Stimulated activated CD4-positive, alpha-beta T cell treated with anti-CD3 and anti-CD28 coated beads, Interleukin-15, amount 100 ng/mL, for 1 hour (primary cell): ENCODE measurements at places on chromosomes 12 and 14.

GRCh38 chr14:89429199-89430181 is 12.5 kb upstream of the FOXN3 start:
- no peak for DNase-seq

GRCh38 chr14:92456215-92457015 is 57.2 kb upstream of the RIN3 start:
- no peak for DNase-seq

DNA sequence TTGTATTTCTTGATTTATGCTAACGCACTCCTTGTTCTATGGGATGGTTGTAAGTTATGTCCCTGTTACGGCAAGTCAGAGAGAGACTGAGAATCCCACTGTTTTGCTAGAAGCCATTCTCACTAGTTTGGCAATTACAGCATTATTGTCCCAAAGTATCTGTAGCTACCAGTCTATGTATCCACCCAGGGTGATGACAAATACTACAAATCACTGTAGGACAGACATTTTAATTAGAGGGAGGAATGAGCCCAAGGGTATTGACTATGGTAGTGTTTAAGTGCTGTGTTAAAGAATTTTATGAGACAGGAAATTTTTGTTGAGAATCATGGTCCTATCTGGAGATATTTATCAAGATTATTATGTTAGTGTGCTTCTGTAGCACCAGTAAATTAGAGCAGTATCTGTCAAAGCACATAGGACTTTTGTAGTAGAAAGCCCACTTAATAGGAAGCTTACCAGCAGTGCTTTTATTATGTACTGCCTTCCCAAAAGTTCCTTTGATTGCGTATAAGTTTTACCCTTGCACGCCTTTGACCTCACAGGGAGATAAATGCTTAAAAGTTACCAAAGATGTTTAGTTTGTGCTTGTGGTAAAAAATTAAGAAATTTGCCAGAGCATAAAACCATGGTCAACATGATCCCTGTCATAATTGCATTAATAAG is 10.7 kb downstream of the PRKCH start:
- no peak for DNase-seq

DNA sequence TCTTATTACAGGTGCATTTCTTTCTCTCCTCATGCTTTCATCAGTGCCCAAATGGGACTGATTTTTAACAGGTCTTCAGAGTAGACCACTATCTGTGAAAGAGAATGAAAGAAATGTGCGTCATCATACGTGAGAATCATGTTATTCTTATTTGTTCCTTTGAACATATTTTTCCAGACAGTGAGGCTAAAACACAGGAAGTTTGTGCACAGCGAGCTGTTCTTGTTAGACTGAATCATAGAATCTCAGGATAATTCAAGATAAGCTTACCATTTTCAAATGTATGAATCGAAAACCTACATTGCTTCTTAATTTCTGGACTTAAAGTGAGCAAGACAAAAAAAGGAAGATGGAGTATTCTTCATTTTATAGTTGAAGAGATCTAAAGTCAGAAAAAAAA is 383.1 kb downstream of the EGLN3 start:
- DNase-seq: no peak

DNA sequence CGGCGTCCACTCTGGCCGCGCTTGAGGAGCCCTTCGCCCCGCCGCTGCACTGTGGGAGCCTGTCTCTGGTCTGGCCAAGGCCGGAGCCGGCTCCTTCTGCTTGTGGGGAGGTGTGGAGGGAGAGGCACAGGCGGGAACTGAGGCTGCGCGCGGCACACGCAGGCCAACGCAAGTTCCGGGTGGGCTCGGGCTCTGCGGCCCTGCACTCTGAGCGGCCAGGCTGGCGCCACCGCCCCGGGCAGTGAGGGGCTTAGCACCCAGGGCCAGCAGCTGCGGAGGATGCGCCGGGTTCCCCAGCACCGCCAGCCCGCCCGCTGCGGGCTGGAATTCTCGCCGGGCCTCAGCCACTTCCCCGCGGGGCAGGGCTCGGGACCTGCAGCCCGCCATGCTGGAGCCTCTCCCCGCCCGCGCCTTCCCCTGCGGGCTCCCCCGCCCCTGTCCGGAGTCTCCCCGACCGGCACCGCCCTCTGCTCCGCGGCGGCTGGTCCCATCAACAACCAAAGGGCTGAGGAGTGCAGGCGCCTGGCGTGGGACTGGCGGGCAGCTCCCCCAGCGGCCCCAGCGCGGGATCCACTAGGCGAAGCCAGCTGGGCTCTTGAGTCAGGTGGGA is 921.2 kb upstream of the FOXG1 start:
- no peak for DNase-seq

- DNase-seq: no peak
These were observed 396.6 kb downstream of the SNAPC1 start for GRCh38 chr14:62158779-62159178.

GRCh38 chr12:55065535-55065934 is 45.8 kb downstream of the NEUROD4 start:
- DNase-seq: no peak

- DNase-seq: no peak
These were observed 418.4 kb downstream of the MDGA2 start for GRCh38 chr14:47257013-47257412.

GRCh38 chr12:101746196-101746595 is 6.9 kb upstream of the SYCP3 start:
- DNase-seq: no peak

DNA sequence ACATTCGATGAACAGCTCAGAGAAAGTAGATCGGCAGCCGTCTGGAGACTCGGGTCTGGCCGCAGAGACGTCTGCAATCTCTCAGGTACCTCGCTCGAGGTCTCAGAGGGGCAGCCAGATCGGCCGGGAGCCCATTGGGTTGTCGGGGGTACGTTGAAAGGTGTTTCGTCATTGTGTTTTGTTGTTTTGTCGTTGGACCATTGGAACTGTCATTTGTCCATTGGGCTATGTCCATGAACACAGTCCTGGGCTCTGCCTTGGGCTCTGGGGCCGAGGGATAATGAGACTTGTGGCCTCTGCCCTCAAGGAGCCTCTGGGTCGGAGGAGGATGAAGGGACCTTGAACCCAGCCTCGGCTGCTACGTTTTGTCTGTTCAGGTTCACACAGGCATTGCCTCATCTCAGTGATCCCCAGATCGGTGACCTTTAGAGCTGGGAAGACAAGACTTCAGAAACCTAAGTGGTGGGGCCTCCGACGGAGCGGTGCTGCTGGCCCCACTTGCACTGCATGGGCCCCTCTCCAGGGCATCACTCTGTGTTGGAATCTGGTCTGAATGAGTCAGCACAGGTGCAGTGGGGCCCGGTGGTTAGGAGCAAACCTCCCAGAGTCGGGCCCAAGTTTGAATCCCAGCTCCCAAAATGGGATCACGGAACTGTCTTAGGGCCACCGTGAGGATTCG is 23.6 kb upstream of the MLXIP start:
- no peak for DNase-seq

GRCh38 chr12:70176290-70176689 is 66.9 kb upstream of the CNOT2 start:
- no peak for DNase-seq

DNA sequence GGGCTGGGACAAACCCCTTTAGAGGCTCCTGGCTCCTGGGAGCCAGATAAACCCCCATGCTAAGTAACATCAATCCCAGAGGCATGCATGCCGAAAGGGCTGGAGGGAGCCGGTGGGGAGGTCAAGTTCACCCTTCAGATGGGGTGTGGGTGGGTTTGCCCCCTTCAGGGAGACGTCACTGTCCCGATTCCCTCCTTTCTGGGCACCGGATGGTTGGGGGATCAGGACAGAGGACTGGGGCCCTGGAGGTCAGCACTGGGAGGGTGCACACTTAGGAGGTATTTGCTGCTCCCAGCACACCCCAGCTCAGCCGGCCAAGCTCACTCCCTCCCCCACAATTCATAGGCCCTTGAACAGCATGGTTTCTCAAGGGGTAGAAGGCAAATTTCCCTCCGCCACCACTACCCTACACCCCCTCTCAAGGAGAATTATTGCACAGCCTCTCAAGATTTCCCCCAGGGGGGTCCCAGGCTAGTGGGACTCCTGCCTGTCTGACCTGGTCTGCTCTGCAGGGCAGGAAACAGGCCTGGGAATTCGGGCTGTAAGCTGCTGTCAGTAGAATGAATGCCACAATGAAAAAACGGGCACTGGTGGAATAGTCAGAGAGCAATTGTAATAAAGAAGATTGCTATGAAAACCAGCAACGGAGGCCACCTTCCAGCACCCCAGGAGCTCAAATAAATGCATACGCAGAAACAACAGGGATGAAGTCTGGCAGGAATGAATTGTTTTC is 63.5 kb downstream of the GALNT16 start:
- DNase-seq: no peak

- DNase-seq: no peak
These were observed 65.0 kb downstream of the RFLNA start for GRCh38 chr12:124359671-124360581.

- no peak for DNase-seq
These were observed 126.5 kb upstream of the NTF3 start for GRCh38 chr12:5305425-5305824.

GRCh38 chr14:42335918-42336317 is 729.2 kb downstream of the LRFN5 start:
- no peak for DNase-seq

- no peak for DNase-seq
These were observed 84.0 kb downstream of the PELI2 start for GRCh38 chr14:56202256-56202655.

- no peak for DNase-seq
These were observed 56.9 kb downstream of the OTX2 start for GRCh38 chr14:56753396-56753795.

GRCh38 chr12:57725851-57726150 is 12.7 kb downstream of the AGAP2 start:
- DNase-seq: no peak

DNA sequence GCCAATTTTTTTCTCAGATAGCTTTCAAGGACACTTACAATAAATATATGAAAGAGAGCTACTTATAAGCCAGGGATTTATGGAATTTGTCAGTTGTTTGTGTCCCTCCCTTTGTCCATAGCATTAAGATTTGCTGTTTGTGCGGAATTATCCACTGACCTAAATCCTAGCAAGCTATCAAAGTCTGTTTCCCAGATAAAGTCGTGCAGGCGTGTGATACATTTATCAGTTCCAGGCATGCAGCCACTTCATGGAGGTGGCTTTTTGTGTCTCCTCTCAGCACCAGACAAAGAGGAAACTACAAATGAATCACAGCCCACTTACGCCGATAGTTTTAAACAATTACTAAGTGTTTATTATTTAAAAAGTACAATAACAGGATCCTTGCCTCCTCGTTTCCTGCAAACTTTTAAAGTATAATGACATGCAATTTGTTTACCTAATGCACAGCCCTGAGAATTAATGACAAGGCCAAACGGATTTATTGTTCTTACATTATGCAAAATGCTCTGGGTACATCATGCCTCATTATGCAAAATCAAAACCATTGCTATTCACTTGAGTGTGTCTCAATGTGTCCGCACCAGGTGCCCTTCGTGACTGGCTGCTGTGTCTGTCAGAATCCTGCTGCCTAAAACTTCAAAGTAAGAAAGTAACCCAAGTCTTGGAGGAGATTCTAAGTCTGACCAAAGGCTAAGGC is 423.2 kb downstream of the GLT1D1 start:
- DNase-seq: no peak

DNA sequence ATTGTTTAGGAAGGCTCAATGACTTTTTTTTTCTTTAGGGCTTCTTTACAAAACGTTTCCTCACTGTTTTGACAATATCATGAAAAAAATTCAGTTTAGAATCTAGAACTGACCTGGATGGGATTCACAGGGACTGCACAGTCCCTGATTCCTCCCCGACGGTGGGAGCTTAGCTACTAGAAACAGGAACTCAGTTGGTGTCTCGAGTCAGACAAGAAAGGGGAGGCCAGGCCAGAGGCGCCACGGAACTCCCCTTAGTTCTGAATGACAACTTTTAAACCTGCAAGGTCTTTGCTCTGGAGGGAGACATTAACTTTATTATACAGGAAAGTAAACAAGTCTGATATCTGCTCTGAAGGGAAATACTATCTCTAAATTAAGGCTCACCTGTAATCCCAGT is 45.4 kb upstream of the SRP54 start:
- DNase-seq: no peak

DNA sequence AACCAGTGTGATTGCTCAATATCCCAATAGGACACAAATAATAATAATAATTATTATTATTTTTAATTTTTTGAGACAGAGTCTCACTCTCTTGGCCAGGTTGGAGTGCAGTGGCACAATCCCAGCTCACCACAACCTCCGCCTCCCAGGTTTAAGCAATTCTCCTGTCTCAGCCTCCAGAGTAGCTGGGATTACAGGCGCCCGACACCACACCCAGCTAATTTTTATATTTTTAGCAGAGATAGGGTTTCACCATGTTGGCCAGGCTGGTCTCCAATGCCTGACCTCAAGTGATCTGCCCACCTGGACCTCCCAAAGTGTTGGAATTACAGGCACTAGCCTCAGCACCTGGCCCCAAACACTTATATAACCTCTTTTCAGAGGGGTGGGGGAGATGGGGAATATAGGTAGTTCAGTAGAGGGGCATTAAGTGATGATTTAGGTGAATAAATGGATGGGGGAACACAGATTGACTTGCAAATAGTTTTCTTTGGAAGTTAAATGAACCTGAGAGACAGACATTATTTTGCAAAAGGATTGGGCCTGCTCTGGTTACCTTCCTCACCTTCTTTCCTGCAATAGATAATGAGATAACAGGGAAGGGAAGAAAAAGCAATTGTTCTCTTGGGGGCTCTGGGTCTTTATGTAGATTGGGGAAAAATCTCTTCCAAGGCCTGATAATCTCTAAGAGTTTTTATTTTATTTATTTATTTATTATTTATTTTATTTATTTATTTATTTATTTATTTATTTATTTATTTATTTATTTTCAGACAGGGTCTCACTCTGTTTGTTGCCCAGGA is 57.7 kb downstream of the RESF1 start:
- no peak for DNase-seq

DNA sequence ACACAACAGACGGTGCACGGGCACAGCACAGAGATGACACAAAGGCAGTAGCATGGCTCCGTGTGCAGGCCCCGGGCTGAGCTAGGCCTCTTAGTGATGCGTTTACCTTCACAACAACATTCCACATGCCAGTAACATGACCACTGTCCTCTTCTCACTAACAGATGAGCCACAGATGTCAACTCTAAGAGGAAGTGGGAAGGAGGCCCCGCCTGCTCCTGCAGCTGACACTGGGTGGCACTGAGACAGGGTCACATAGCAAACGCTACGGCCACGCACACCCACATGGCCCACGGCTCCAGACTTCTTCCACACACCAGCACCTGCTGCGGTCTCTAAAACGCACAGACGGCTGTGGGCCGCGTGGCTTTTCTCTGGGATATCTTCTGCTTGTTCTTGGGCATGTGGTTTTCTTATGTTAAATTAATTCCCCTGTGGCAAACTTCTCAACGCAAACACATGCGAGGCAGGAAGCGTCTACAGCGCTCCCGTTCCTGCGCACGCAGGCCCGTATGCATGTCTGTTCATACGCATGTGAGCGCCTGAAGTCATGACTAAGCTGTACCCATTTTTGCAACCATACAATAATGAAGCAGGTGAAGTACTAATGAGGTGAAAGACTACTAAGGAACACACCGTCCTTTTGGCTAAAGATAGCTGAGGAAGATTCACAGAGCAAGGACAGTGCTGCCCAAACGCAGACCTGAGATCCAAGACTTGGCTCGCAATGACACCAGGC is 26.8 kb downstream of the AMN start:
- no peak for DNase-seq

- DNase-seq: no peak
These were observed 448 bp downstream of the FBXL14 start for GRCh38 chr12:1594006-1594260.
